Germinal center (tissue), 1 donor: ENCODE measurements at places on chromosomes 7 and 10.

DNA sequence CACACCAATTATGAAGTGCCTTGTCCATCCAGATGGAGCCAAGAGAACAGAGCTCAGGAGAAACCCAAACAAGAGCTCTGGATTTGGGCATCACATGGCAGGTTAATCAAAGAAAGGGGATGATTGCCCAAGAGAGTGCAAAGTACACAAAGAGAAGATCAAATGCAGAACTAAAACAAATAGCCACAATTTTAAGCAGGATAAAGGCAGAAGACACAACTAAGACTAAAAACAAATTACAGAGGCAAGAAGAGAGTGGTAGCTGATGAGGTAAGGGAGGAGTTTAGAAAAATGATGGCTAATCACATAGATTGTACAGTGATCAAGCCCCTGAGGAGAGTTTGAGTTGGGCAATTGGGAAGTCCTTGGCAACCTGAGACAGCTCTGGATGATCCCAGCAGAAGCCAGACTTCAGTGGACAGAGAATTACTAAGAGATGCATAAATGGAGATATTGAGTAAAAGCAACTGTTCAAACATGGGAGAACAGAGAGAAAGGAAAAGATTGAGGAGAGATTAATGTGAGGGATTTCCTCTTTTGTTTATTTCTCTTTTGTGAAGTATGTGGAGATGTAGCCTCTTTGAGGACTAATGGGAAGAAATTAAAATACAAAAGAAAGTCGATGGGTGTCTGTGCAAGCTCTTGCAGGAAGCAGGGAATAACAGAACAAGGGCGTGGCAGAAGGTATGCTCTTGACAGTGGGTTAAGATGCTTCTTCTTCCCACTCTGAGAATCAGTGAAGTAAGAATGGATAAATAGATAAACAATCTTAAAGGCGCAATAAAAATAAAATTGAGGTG lies 101.9 kb downstream of the LRRN3 start:
- no peak for DNase-seq

DNA sequence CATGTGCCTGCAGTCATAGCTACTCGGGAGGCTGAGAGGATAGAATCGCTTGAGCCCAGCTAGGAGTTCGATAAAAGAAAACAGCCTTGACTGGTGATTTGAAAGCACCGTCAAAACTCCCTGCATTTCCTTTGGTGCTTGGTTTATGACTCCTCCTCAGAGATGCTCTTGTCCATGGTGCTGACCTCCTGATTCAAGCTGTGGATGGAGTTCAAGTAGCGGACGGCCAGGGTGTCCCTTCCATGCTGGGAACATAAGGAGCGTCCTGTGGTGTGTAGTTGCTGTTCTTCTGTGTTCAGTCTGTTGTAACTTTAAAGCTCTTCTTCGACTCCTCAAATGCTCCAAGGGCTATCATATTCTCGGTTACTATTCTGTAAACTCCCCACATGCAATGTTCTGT lies 382.5 kb upstream of the KIAA1217 start:
- no peak for DNase-seq

- DNase-seq = no peak
These were observed 50.8 kb upstream of the IFRD1 start for GRCh38 chr7:112399501-112399900.

- DNase-seq = no peak
These were observed 305.4 kb downstream of the CSTF2T start for GRCh38 chr10:51394039-51394438.

GRCh38 chr10:23614483-23614882 lies 175.6 kb downstream of the OTUD1 start:
- DNase-seq = no peak

DNA sequence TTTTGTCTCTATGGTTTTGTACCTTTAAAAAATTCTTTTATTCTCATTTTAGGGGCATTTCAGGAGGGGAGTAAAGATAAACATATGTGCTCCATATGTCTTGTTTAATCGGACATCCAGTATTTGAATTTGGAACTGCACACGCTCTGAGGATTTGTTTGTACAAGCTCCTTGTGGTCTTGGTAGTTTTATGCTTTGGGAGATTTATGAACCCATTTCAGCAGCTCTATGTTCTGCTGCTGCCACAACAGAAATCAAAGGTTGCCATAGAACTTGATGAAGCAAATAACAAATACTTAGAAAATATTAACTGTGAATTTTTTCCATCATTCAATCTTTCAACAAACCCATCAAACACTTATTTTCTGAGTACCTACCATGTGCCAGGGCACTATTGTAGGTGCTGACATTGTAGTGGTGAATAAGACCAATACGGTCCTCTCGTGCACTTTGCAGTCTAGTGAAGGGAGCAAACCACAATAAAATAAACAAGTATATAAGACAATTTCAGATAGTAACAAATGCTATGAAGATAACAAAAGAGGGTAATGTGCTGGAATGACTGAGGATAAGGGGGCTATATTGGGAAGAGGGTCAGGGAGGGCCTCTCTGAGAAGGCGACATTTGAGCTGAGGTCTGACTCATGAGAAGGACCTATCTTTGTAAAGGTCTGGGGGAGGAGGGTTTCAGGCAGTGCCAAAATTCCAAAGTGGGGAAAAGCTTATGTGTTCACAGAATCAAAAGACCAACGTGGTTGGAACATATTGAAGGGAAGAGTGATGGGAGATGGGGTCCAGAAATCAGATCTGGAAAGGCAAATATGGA lies 30.4 kb downstream of the MYPN start:
- no peak for DNase-seq

DNA sequence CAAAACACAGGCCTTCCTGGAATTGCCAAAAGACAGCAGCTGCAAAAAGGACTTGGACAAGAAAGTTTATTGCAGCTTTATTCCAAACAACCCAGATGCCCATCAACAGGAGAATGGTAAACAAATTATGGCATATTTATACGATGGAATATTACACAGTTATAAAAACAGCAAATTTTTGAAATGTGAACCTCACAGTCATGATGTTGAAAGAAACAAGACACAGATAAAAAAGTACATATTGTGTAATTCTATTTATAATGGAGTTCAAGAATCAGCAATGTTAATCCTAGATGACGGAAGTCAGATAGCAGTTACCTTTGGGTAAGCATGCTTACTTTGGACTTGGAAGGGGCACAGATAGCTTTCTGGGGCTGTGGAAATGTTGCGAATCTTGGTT lies 44.4 kb downstream of the SYPL1 start:
- DNase-seq = no peak

DNA sequence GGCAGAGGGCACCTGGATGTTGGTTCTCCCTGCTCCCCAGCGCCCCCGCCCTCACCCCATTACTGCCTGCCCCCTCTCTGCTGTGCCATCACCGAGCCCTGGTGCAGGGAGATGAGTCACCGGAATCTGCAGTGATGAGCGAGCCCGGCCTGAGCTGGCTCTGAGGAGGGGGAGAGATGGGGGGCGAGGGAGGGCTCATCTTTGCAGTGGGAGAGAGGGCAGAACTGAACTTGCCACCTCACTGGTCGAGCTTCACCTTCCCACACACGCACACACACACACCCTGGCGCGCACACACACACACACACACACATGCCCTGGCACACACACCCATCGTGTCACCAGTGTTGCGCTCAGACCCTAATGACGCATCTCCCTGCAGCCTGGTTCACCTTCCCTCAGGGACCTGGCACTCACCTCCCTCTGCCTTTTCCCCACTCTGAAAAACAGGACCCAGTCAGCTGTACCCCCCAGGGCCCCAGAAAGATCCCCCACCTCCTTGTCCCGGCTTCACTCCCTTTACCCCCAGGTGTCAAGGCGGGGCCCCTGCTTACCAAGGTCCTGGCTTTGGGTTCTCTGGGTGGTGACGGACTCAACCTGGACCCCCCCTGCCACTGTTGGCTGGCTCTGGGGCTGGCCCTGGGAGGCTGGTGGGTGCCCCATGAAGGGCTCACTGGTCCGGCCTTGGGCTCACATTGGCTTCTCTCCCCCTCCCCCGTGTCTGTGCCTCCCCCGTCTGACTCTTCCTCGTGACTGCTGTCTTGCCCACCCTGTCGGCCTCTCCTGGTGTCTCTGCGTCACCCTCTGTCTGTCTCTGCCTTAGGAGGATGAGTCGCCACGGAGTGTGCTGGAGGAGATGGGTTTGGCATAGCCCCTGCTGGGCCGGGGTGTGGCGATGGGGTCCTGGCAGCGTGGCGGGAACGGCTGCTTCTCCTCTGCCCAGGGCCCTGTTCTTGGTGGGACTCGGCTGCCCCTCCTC lies 5.4 kb downstream of the VGF start:
- no peak for DNase-seq

DNA sequence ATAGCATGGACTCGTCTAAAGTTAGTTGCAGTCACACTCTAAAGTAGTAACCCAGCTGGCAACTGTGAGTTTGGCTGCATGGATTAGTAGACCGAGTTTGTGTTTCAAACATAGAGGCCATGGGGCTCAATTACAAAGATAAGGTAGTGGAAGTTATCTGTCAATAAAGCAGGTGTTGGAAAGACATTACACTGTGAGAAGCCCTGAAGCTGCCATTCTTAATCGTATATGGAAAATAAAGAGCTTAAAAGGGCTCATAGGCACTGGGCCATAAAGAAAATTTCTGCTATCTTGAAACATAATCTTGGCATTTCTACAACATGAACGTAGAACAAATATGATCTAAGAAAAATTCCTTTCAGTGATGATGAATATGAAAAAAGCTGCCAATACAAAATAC lies 837.7 kb downstream of the REEP3 start:
- DNase-seq = no peak

- DNase-seq = no peak
These were observed 93.8 kb downstream of the PARD3 start for GRCh38 chr10:34721208-34721840.

- DNase-seq = no peak
These were observed 254.3 kb downstream of the ELFN1 start for GRCh38 chr7:1924258-1924817.

- DNase-seq = no peak
These were observed 7.9 kb downstream of the RET start for GRCh38 chr10:43084812-43085211.

DNA sequence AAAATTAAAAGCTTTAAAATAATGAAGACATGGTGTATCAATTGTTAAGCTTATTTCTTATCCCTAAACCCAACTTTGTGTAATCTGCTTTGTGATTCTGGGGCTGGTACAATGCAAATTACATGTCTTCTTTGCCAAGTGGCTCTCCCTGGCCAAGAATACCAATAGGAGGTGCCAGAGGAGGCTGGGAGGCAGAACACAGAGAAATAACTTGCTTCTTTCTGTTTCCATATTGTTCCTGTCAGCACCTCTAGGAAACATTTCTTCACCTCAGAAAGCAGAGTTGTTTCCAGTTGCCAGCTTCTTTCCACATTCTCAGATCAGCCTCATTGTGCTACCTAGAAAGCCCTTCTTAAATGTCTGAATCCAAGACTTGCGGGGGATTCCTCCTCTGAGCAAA lies 174.4 kb downstream of the MDFIC start:
- no peak for DNase-seq

DNA sequence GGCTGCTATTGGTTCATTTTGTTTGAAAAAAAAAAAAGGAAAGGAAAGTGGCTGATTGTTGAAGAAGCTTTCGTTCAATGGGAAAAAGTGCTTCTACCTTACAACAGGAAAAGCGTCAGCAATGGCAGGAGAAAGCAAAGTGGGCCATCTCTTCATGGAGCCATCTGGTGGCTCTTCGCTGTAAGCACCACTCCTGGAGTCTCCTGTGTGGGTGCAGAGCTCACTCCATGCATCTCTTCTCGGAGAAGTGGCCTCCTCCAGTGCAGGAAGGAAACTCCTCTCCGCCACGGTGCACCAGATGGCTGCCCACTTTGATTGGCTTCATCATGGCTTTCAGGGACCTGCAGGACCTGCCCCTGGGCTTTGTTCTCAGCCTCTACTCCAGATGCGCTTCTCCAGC lies 250.9 kb downstream of the PTEN start:
- peak; percentile 71 for DNase-seq

DNA sequence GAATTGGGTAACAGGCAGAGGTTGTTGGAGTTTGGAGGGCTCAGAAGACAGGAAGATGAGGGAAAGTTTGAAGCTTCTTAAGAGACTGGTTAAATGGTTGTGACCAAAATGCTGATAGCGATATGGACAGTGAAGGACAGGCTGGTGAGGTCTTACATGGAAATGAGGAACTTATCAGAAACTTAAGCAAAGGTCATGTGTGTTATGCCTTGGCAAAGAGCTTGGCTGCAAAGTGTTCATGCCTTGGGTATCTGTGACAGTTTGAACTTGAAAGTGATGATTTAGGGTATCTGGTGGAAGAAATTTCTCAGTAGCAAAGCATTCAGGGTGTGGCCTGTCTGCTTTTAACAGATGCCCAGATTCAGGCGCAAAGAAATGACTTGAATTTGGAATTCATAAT lies 64.5 kb upstream of the EEPD1 start:
- no peak for DNase-seq

DNA sequence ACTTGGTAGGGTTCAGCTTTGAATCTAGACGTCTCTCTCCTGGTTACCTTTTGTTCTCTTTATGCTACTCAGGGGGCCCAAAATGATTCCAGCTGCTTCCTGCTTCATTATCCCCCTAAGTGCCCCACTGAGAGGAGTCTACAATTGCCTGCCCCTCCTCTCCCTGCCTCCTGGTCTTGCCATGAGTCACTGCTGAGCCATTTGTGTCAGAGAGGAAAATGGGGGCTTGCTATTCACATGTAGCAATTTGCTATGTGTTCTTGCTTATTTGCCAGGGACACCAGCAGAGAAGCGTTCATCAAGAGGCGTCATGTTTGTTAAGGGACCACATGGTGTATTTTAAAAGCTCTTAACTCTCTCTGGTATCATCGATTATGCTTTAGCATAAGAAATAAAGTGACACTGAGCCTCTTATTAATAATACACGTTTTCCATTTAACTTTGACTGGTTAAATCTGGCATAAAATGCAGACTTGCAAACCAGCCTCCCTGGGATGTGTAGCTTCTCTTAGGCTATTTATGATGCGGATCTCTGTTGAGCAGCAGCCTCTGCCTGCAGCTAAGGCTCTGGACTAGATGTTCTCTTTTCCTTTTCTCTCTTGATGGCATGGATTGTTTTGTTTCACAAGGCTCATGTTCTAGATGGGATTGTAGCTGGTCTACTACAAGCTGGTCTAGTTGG lies 239.3 kb downstream of the AUTS2 start:
- no peak for DNase-seq

DNA sequence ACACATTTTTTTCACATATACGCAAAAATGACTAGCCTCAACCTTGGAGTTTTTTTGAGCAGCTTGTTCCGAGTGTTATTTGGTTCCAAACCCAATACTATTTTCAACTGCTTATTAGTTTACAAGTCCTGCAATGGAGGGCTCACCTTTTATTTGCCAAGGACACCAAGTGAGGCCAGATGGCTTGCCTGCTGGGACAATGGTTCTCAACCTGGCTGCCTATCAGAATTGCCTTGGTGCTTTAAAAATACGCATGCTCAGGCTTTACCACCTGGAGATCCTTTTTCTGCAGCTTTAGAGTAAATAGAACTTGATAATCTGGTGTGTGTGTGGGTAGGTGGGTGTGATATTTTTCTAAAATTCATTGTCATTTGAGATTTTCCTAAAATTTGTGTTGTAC lies 276.8 kb downstream of the MTERF1 start:
- no peak for DNase-seq

DNA sequence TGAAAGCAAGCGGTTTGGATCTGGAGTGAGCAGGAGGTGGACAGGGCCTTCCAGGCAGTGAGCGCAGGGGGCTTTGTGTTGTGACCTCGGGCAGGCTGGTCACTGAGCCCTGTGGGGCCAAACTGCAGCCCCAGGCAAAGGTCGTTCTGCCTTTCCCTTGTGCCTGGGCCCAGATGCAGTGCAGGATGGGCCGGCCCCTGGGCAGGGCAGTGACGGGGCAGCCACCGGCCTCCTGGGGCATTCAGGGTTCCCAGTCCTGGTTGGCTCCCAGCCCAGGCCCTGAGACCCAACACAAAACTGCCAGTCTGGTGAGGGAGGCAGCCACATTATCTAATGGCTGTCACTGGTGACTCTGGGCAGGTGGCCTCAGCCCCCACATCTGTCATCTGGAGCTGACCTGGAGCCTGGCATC lies 7.1 kb downstream of the ARPC1B start:
- DNase-seq = no peak
